Renal cortex interstitium (tissue), 15 donors: ENCODE measurements at places on chromosomes 13 and 19. TPM values are rescaled to one million over a fixed set of nuclear protein-coding genes. Genes with fewer than 3 reads are reported as not detected.

Gene PSG11
- 0.30 TPM for polyA plus RNA-seq

Gene CGB8
- polyA plus RNA-seq, result not detected

Gene SIGLEC10
- 1.8 TPM for polyA plus RNA-seq

Gene ERICH4
- 7.2 TPM for polyA plus RNA-seq

Gene VPS36
- 43.3 TPM for polyA plus RNA-seq

Gene IL11
- 0.84 TPM for polyA plus RNA-seq

Gene PROSER1
- 44.7 TPM for polyA plus RNA-seq

Gene CYP2A7
- not detected for polyA plus RNA-seq

Gene KLK5
- 1.2 TPM for polyA plus RNA-seq

Gene STAP2
- polyA plus RNA-seq, result 23.8 TPM

Gene CDC42EP5
- 44.1 TPM for polyA plus RNA-seq

Gene OR4F17
- not detected for polyA plus RNA-seq

Gene ODAD3
- polyA plus RNA-seq, result 1.5 TPM

Gene RNF225
- polyA plus RNA-seq, result not detected

Gene CGB2
- not detected for polyA plus RNA-seq

Gene PSG2
- polyA plus RNA-seq, result not detected

Gene TMC4
- 50.0 TPM for polyA plus RNA-seq
